ENCODE measurements at places on chromosomes 11 and 22.
A peak's percentile ranks its signal among the peaks of the same experiment; 100 is the strongest.

DNA sequence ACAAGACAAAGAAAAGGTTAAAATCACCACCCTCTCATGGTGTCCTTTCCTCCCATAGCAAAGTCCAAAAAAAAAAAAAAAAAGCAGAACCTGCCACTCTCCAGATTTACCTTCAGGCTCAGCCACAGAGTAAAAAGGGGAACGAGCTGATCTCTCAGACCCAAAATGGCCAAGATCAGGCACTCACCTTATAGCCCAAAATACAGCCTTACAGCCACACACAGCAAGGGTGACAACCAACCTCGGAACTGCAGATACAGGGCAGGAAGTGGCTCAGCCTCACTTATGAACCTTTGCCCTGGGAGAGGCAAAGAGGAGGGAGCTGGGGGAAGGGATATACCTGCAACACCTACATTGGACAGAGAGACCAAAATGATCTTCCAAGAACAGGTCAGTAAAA lies 4.5 kb downstream of the FHIP1B start:
- DNase-seq: no peak

- DNase-seq: no peak
Measured at GRCh38 chr11:69358398-69359020, 64.6 kb downstream of the MYEOV start.

GRCh38 chr11:130861902-130862860 lies 54.1 kb downstream of the SNX19 start:
- DNase-seq: peak; percentile 72

GRCh38 chr22:37186228-37186996 lies 1.6 kb downstream of the C1QTNF6 start:
- no peak for DNase-seq

- no peak for DNase-seq
Measured at GRCh38 chr11:96294289-96294688, 48.7 kb downstream of the MAML2 start.

DNA sequence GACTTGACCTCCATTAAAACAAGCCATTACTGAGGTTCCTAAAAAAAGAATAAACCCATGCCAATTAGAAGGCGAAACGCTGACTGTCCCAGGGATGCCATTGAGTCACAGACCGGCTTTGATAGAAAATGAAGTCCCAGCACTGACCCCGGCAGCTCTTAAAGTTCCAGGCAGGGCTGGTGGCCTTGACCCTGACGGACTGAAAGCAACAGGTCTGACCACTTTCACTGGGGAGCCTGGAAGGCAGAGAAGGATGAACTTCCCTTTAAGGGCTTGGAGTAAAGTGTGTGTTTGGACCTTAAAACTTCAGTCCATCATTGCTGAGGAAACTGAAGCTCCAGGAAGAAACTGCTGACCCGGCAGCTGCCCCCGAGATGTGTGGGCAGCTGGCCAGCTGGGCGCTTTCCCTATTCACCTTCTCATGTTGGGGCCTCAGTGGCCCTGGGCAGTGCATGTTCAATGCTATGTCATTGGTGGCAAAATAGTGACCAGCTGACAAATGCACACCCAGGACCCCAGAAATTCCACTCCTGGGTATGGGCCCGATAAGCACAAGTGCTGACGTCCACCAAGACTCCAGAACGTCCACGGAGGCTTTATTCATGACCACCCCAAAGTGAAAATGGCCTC lies 18.9 kb upstream of the EFCAB6 start:
- DNase-seq: no peak

- no peak for DNase-seq
Measured at GRCh38 chr22:42184852-42185251, 54.2 kb upstream of the CYP2D6 start.
